ENCODE measurements at places on chromosomes 4 and X.

DNA sequence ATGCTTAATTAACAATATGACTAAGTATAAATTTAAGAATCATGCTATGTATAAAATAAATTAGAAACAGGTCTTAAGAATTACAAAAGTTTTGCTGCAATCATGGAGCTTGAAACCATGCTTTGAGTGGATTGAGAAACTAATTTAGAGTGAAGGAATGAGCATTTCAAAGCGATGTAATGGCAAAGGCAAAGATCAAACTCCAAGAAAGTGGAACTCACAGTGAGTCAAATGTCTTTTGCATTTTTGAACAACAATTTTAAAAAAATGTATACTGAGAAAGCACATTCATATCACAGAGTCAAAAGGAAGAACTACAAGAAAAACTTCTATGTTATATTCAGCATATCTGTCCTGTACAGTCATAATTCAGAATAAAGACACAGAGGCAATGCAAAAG lies 6.6 kb downstream of the GPRIN3 start:
- DNase-seq, result no peak

DNA sequence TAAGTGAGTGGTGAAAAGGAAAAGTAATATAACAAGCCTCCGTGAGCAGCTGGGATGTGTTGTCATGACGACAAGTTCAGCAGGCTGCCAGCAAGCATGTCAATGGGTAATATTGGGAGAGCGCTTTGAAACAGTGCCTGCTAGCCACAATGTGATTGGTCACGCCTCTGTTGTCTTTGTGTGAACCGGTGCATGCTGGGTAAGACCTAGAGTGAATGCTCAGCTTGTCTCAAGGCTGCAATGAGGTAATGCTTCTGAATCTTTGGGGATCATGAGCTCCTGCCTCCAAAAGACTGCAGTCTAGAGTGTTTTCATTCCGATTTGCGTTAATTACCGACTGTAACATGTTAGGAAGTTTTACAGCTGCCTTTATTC lies 54.9 kb downstream of the STOX2 start:
- DNase-seq, result peak; percentile 65

- no peak for DNase-seq
These were observed 75.6 kb downstream of the GPR143 start for GRCh38 chrX:9690046-9690445.

DNA sequence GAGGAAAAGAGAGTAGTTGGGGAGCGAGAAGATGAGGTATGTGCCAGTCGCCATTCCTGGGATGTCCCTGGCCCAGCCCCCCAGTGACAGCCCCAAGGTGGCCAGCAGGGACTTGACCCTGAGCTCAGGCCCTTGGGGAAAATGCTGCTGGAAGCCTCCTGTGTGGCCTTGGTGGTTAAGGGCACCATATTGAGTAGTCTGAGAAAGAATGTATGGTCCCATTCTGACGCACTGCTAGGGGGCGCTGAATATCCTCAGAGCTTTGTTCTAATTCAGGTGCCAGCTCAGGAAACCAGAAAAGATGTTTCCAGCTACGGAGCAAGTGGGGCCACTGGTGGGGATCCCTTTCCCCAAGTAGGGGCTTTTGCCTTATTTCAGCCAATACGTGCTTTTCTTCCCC lies 14.0 kb upstream of the UBA6 start:
- DNase-seq, result no peak

GRCh38 chr4:78880874-78881492 lies 58.3 kb downstream of the PAQR3 start:
- DNase-seq, result no peak

- no peak for DNase-seq
These were observed 4.2 kb downstream of the HGFAC start for GRCh38 chr4:3445829-3446545.

DNA sequence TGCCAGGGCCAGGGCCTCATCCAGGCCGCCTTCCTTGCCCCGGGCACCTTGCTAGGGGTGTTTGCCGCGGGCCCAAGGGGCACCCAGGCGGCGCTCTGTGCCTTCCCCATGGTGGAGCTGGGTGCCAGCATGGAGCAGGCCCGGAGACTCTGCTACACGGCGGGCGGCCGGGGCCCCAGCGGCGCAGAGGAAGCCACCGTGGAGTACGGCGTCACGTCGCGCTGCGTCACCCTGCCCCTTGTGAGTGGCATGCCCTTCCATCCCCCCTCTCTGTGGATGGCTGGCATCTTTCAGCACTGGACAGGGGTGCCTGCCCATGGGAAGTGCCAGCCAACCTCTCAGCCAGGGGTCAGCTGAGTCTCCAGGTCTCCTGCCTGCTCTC lies 3.6 kb downstream of the PLXNB3 start:
- no peak for DNase-seq

DNA sequence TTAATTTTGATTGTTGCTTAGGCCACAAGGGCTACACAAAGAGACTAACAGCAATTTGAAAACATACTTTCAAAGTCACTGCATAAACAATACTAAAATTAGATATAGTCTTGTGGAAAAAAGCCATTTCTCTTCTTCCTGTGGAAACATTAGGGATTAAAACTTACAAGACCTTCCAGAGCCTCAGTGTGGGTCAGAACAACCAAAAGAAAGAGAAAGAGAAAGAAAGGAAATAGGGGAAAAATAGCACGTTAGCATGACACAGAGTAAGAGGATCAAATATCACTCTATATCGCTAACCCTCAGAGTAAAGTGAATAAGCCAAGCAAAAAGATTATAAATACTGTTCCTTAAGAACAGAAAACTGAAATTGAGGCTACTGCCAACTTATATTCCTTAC lies 127.8 kb upstream of the DIAPH2 start:
- DNase-seq, result no peak

DNA sequence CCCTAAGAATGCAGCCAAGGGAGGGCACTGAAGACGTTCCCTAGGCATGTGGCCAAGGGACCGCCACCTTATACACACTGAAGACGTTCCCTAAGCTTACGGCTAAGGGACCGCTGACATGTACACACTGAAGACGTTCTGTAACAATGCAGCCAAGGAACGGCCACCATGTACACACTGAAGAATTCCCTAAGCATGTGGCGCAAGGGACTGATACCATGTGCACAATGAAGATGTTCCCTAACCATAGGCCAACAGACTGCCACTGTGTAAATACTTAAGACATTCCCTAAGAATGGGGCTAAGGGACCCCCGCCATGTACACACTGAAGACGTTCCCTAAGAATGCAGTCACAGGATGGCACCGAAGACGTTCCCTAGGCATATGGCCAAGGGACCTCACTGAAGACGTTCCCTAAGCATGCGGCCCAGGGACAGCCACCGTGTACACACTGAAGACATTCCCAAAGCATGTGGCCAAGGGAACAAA lies 36.1 kb downstream of the DHRSX start:
- DNase-seq, result no peak

- no peak for DNase-seq
These were observed 147.7 kb downstream of the SH3KBP1 start for GRCh38 chrX:19739683-19740082.

GRCh38 chr4:152534541-152535359 lies 1.1 kb downstream of the FBXW7 start:
- DNase-seq, result peak; percentile 16

DNA sequence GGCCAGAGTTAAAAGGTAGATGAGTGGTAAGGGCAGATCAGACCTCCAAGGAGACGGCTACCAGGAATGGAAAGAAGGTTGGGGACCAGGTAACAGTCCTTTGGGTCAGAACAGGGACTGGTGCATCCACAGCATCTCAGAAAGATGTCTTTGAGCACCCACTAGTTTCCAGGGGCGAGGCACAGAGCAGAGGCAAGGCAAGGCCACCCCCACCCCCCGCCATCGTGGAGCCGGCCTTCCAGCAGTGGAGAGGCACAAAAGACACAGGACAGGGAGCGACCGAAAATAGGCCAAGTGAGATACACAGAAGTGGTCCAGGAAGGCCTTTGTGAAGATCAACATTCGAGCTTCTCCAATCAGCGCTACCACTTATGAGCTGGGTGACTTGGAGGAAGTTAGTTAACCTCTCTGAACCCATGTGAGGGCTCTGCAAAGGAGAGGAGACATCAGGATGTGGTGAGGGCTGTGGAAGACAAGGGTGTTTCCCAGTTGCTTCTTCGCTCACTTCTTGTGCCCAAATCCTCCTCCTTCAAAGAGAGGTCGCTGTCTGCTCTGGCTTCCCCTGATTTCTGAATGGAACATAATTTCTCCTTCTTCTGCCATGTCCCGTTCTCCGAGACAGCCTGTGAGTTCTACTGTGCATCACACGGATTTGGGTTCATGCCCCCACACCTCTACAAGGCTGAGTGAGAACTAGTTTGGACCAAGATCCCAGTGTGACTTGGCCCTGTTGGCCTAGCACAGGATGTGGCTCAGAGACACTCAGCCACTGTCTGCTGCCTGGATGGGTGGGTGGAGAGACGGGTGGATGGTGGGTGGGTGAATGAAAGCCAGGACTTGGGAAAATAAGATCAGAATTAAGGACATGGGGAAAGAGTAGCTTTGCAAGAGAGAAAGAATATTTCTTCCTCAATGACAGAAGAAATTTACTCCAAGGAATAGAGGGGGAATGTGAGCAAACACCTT lies 16.7 kb upstream of the MSX1 start:
- DNase-seq, result no peak

DNA sequence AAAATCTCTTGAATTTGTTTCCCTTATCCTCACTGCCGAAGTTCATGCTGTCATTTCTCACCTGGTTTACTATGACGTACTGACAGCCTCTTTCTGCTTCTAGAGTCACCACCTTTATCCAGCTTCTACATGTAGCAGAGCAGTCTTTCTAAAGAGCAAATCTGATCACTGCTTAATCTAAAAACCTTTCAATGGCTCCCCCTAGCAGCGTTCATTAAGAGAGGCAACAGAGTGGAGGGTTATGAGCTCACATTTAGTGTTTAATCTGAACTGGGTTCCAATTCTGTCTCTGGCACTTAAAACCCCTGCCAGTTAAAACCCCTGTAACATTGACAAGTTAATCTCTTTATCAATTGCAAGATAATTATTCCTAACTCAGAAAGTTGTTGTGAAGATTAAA lies 4.4 kb downstream of the RBPJ start:
- DNase-seq, result no peak

DNA sequence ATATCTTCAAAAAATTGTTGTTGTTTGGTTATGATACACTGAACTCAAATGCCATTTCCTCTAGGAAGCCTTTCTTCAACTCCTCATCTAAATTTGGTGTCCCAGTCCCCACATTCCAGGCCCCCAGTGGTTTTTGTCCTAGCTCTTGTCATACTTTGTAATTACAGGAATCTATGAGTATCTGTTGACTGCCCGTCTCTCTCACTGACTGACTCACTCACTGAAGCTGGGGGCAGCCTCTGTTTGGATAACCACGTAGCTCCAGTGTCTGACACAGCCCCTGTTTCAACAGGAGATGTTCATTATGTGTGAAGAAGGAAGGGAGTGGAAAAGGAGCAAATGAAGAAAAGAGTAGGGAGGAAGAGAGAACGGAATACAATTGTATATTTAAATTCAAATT lies 284.1 kb upstream of the TENM3 start:
- DNase-seq, result no peak

DNA sequence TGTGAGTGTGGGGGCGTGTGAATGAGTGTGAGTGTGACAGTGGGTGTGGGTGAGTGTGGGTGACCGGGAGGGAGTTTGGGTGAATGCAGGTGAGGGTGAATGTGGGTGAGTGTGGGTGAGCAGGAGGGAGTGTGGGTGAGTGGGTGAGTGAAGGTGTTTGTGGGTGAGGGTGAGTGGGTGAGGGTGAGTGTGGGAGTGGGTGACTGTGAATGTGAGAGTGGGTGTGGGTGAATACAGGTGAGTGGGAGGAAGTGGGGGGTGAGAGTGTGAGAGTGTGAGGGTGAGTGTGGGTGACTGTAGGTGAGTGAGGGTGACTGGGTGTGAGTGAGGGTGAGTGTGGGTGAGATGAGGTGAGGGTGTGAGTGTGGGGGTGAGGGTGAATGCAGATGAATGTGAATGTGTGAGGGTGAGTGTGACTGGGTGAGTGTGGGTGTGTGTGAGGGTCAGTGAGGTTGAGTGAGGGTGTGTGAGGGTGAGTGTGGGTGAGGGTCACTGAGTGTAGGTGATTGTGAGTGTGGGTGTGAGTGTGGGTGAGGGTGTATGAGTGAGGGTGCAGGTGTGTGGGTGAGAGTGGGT lies 1677.3 kb upstream of the TENM3 start:
- no peak for DNase-seq

DNA sequence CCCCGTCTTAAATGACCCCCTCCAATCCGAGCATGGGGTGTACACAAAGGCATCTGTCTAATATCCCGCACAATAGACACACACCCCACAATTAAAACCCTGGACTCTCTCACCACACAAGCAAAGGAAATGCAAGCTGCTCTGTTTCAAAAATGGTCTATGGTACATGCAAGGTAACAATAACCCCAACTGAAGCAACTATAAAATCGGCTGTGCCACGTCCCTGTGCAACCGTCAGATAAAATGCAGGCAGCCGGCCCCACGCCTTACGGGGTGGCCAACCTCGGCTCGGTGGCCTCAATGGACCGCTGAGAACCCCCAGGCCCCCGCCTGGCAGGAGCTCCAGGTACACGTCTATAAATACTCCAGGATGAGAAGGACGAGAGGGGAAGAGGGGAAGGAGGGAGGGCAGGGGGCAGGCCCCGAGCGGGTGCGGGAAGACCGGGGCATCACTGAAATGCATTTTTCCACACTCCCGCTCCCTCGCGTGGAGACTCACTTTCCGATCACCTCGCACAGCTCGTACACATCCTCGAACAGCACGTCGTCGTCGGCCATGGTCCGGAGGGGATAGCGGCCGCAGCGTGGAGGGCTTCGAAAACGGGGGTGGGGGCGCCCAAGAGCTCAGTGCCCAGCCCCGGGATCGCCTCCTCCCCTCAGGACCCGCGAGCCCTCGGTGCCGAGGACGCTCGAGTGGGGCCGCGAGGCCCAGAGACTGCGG lies 763 bp downstream of the CASK start:
- no peak for DNase-seq

DNA sequence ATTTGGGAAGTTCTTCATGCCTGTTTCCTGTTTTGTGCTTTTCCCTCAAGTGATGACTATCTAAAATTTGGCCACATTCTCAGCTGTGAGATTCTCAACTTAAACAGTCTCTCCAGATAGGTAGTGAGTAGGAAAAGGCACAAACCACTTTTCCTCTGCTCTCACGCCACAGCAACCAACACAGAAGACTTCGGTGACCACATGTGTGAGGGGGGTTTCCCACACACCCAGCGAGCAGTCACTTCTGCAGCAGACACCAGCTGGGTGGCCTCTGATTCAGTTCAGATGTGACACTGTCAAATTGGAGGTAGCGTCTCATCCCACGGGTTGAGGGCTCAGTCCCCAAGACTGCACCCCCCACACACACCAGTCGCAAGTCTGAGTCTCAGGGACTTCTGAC lies 25.1 kb upstream of the CLDN34 start:
- no peak for DNase-seq

DNA sequence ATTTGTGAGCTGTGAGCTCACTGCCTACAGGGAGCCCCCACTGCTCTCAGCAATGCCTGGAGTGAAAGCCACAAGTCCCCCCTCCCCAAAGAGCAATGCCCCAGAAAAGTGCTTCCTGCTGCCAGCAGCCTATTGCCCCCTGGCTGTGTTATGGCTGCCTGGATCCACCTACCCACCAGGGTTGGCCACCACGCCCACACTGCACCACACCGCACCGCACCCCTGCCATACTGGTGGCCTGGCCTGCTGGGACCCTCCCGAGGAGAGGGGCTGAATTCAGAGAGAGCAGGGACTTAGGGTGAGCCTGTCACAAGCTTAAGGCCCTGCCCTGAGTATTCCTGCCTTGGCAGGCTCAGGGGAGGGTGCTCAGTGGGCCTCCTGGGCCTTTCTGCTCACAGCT lies 4.3 kb downstream of the CFAP99 start:
- DNase-seq, result no peak

GRCh38 chr4:30765022-30765421 lies 44.9 kb downstream of the PCDH7 start:
- no peak for DNase-seq

Measured in right renal pelvis (tissue), 4 donors.